ENCODE measurements at places on chromosomes 3 and 15.
A peak's percentile ranks its signal among the peaks of the same experiment; 100 is the strongest.

- DNase-seq: no peak
Measured at GRCh38 chr15:89774492-89774891, 1.6 kb upstream of the MESP2 start.

GRCh38 chr15:61410662-61411061 lies 181.6 kb upstream of the RORA start:
- no peak for DNase-seq

DNA sequence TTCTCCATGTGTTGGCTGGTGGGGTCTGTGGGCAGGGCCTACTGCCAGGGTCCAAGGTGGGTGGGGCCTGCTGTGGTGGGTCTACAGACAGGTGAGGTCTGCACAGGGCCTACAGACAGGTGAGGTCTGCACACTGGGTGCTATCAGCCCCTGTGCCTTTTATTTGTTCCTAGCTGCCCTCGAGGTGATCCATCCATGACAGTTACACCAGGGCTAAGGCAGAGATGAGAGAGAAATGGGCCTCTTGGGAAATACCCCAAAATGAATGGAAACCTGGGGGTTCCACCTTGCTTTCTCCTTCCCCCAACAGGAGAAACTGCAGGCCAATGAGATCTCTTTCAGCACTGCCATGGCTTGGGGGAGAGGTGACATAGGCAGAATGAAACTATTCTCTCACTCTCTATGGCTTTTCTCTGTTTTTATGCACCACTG lies 36.4 kb downstream of the CFAP100 start:
- DNase-seq: no peak

DNA sequence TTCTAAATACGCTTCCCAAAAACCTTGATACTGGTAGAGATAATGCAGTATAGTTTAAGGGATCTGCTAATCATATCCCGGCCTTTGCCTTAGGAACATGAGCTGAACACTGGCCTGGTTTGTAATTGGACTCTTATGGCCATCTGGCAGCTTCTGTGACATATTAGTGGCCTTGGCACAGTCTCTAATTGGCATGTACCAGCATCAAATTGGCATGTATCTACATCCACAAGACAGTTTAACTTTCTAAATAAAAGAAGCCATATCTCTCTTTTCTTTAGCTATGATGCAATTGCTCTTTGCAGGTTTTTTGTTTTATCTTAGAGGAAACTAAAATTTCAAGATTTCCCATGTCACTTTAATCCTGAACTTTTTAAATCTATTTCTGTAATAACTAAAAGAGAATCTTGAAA lies 44.6 kb upstream of the FILIP1L start:
- no peak for DNase-seq

DNA sequence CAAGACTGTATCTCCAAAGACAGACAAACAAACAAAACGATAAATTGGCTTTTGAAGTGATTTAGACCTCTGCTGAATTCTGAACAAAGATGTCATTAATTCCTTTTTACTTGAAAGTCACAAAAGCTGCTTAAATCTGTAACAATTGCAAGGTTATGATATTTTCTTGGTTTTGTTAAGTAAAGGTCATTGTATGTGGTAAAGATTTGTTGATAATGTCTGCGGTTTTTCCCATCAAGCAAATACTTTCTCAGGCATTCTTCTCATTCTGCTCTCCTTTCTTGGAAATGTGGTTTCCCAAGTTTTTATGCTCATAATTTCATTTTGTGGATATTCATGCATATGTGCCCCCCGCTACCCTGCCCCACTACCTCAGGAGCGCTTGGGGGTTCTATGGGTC lies 116.5 kb downstream of the SLMAP start:
- no peak for DNase-seq

DNA sequence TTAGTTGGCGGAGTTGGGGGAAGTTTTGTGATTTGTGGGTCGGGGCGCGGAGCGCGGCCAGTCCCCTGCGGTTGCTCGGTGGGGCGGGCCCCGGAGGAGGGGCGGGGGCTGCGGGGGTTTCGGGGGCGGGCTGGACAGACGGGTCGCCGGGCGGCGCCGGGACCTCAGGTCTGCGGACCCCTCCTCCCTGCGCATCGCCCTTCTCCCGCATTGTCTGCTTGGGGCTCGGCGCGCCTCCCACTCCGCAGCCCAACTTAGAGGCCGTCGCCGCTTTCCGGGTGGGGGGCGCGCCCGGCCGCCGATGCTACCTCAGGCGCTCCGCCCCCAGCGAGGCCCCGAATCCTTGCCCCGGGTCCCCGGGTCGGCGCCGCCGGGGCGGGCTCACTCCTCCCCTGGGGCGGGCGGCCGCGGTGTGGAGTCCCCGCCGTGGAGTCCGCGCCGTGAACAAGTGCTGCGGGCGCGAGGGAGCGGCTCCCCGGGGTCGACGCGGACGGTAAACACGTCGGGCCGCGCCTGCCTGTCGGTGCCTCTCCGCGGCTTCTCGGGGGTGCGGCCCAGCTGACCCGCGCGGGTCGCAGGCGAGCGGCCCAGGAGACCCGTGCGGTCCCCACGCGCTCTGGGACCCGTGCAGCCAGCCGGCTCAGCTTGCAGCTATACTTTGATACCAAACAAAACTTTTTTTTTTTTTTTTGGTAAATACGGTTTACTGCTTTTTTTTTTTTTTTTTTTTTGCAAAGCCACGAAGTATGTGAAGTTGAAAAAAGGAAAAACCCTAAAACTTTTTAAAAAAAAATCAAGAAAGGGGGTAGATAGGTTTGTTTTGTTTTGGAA lies 624 bp downstream of the AKAP13 start:
- DNase-seq: peak; percentile 12

DNA sequence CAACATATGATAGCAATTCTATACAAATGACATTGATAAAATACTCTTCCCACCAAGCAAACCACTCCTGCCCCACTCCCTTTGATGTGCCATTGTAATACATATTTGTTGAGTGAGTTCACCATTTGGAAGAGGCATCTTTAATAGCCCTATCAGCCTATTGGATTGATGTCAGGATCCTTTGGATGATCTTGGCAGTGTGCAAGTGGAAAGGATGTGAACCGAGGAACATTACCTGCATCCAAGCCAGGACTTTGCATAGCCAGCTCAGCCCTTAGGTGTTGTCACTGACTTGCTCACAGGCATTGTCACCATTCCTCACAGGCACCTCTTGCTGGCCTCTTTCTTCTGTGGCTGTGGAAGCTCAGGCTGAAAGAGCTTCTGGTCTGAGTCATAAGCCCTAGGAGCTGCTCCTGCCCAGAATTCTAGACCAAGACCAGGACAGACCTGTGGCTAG lies 16.5 kb upstream of the TIMP4 start:
- no peak for DNase-seq

DNA sequence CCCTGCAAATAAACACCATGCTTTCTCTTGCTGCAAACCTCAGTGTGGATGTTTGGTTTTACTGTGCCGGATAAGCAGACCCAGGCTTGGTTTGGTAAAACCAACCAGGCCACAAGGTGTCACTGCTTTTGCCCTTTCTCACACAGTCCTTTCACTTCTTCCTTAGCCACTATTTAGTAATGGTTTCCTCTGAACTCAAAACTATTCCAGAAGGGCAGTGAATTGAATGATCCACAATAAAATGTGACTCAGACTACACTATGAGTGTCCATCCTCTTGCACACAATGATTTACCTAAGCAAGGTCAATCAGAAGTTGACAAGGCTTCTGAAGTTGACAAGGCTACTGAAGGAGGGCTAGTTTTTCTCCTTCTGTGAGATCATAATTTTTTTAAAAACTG lies 552.4 kb upstream of the CCDC54 start:
- DNase-seq: no peak

GRCh38 chr3:20904671-20905070 lies 718.7 kb upstream of the SGO1 start:
- DNase-seq: no peak

All from C1 segment of cervical spinal cord (tissue), 14 donors.